ENCODE measurements at places on chromosomes 1 and 21.

DNA sequence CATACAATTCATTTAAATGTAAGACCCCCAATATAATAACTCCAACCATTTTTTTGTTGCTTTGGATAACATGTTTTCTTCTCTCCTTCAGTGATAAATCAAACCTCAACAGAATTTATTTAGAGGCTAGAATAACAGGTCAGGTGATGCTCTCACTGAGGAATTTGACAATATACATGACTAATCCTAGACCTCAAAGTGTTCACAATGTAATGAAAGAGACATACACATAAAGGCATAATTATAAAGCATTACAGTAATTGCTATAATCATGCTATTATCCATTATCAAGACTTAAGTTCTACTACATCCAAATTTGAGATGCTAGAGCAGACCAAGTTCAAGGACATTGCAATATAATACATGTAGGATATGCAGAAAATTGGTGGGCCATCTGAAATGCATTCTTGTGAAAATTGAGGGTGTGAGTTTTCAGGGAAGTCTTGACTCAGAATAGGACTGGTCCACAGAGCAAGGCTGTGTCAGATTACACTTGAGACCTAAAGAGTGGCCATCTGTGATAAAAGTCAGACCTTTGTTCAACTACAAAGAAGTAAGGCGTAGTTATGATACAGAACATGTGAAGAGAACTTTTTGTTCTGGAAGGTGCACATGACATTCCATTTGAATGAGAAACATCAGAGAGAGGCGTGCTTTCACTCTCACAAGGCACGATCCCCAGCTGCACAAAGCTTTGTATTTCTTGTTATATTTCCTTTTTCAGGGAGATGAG is 45.5 kb downstream of the UTP25 start:
- DNase-seq: no peak

- DNase-seq: no peak
Measured at GRCh38 chr21:34061983-34062382, 11.4 kb upstream of the MRPS6 start.

DNA sequence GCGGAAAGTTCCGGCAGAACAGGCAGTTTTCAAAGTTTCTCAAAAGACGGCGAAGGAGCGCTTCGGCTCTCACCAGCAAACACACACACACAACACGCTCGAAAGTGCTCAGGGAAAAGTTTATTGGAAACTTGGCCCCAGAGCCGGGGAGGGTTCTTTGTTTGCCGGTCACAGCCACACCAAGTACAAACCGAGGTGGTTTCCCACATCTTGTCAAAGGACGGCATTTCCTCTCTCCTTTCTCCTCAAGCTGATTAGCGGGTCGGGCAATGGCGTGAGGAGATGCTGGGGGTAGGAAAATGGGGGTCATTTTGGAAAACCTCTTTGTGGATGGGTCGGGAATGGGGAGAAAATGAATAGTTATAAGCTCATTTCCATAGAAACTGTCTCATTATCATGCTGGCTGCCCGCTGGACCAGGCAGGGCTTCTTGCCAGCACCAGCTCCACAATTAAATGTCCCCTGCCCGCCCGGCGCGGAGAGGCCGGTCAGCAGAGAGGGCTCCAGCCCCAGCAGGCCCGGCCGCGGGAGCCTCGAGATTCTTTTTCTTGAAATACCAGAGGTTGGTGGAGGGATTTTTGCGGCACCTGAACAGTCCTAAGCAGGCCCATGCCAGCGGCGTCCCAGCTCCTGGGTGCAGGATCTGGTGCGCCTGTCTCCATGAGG is 92.3 kb downstream of the PRDM16 start:
- no peak for DNase-seq

DNA sequence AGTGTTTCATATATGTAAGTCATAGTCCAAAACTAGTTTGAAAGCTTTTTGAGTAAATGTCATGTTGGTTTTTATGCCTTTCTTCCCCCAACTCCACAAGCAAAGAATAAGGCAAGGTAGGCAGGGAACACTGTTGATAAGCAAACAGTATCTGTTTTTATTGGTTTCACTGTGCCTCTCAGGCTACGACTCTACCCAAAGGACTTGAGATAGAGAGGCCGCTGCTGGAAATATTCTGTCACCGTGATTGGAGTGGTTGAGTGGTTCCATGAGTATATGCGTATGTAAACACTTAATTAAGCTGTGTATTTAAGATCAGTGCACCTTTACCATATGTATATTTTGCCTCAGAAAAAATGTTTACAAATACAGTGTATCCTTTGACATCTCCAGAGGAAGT is 138.1 kb upstream of the KIF26B start:
- peak; percentile 98 for DNase-seq

GRCh38 chr1:20981915-20982314 is 194.8 kb downstream of the EIF4G3 start:
- DNase-seq: no peak

DNA sequence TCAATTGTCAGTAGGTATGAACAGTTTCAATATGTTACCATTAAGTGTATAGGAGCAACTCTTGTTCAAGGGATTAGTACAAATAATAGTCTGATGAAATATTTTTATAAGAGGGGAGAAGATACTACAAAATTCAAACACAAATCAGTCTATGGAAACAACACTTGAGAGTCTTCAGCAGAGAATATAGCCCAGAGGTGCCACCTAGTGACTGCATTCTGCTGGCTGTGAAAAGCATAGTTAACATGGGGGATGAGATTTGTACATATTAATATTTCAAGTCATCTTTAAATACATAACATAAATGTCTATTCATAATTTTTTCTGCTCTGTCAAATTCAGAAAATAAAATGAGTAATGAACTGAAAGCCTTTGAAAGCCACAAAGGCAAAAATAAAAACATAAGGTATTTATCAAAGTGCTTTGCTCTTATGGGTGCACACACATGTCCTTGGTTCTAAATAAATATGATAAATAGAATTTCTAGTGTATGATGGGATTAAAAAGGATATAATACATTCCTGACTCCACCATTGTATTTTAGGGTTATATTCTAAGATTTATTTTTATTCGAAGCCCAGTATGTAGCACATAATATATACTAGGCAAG is 440.9 kb upstream of the ZRANB2 start:
- peak; percentile 30 for DNase-seq

DNA sequence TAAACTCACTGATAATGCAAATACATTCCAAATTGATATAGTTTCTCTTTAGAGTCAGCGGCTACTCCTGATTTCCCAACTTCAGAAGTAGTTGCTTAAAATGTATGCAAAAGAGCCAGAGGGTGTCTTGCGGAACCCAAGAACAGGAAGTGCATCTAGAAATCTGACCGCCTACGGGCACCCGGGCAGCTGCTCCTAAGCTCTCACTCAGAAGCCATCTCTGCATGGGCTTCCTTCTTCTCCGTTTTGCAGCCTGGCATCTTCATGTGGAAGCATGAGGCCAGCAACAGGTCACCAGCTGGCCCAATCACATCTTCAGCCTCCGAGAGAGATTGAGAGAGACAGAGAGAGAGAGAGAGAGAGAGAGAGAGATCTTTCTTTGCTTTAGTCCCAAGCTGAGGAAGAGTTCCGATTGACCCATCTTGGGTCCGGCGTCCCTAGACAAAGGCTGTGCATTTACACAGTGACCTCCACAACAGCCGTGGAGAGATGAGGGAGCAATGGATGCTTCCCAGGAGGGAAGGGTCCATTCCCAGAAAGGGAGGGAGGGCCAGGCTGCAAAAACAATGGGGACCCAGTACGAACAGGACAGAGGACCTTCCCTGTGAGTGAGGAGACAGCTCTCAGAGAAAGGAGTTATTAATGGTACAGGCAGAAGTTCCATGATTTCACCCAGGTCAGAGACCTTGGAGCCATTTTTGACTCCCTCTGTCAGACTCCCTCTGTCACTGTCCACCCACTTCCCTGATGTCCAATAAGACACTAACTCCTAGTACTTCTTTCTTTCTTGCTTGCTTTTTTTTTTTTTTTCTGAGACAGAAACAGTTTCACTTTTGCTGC is 28.2 kb upstream of the SLC30A1 start:
- DNase-seq: no peak

Data from DMS153 (cell line).